ENCODE measurements at places on chromosomes 13 and 19.
A peak's percentile ranks its signal among the peaks of the same experiment; 100 is the strongest.

DNA sequence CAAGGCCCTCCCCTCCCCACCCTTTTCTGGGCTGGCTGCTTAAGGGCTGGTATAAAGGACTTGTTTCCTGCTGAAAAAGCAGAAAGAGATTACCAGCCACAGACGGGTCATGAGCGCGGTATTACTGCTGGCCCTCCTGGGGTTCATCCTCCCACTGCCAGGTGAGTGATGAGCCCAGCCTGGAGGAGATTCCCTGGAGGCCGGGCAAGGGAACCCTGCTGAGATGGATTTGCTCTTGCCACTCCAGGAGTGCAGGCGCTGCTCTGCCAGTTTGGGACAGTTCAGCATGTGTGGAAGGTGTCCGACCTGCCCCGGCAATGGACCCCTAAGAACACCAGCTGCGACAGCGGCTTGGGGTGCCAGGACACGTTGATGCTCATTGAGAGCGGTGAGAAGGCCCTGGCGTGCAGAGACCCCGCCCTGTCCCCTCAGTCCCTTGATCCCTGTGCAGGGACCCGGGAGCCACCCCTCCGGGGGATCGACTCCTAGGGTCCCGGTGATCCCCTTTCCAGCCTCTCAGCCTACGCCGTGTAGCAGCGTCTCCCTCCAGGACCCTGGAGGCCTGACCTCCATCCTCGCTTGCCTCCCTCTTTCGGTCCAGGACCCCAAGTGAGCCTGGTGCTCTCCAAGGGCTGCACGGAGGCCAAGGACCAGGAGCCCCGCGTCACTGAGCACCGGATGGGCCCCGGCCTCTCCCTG is at the start of gene CD177:
Gene CD177, plus strand, starts transcription at position 81 of the 699 bp plus-strand sequence. Its CDS starts 29 bp downstream, at position 110.
- no peak for DNase-seq

DNA sequence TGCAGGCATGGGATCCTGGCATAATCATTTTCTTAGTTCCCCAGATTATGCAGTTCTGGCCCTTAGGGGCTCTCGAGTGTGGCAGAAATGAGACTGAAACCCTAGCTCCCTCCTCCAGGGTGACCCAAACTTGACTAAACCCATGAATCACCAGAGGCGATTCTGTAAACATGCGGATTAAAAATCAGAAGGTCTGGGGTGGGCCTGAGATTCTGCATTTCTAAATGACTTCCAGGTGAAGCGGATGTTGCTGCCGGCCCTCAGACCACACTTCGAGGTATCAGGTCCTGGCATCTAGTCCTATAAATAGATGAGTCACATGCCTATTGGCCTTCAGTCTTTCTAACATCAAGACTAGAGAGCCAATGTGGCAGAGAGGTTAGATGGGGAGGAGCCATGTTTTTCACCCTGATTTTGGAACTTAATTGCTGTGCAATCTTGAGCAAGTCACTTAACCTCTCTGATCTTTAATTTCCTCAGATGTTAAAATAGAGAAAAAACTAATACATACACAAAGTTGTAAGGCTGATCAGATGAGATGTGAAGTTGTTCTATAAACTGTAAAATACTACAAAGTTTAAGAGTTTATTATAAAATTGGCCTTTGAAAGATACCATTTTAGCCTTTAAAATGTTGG is 431.2 kb downstream of the FOXO1 start:
- DNase-seq = no peak

GRCh38 chr19:1016647-1017114 is 4.2 kb downstream of the TMEM259 start:
- no peak for DNase-seq

DNA sequence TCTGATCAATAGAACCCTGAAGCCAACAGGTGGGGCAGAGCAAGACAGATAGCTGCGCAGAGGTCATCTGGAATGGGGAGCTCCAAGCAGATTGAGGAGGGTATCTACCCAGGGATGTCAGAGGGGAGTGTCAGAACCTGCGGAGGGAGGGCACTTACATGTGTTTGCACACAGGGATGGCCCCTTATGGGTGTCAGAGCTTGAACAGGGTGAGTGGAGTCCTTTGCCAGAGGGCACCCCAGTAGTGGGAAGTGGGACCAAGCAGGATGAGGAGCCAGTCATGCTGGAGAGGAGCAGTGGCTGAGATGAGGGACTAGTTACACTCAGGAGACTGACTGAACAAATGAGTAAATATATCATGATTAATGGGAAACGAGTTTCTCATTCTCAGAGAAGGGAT is 17.0 kb upstream of the SIGLEC14 start:
- DNase-seq = no peak

DNA sequence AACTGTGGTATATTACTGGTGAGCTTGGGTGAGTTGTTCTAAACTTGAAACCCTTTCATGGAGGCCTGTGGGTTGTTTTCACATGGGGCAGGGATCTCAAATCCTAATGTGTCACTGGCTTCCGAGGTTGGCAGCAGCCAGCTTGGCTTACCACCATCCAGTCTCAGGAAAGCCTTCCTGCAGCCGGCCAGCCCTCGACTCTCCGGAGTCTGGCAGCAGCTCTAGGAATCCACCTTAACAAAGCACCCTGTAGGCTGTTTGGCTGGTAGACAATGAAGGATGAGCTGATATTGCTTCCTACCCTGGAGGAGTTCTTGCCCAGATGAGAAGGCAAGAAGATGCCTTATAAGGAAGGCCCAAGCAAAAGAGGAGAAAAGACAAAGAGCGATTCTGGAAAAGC is 188.3 kb downstream of the KLF12 start:
- DNase-seq = no peak

GRCh38 chr13:99381766-99382165 is 74.6 kb upstream of the GPR183 start:
- DNase-seq = no peak

- DNase-seq = no peak
Observed at GRCh38 chr19:54518844-54519243, 16.2 kb downstream of the LAIR2 start.

DNA sequence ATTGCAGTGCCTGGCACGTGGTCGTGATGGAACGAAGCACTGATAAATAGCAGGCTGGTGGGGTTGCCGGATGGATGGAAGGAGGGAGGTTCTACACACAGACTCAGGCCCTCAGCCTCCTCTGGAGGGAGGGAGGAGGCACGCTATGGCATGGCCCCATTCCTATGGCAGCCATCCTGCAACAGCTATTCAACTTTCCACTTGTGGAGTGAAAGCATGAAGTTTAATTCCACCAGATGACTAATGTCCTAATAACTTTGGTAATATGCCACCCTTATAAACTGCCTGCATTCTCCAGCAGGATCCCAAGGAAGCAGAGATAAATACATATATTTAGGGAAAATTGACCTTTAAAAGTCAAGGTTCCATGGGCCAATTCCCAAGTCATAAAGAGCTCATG is 92.4 kb downstream of the KL start:
- DNase-seq = no peak

DNA sequence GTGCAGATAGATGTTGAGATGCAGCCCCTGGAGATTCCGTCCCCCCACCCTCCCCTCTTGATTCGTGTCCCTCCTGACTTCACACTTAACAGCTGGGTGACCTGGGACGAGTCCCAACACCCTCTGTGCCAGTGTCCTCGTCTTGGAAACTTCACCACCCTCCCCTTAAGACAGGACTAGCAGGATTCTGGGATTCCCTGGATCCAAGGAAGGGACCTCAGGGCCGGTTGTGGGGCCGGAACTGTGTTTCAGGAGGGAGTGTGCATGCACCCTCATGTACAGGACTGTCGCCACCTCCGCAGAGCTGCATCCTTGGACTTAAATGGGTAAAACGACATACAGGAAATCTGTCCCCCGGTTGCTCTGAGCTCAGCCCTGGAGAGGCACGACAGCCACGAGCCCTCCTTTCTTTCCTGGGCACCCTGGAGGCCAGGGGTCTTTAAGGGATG is 990 bp downstream of the MYO9B start:
- no peak for DNase-seq

DNA sequence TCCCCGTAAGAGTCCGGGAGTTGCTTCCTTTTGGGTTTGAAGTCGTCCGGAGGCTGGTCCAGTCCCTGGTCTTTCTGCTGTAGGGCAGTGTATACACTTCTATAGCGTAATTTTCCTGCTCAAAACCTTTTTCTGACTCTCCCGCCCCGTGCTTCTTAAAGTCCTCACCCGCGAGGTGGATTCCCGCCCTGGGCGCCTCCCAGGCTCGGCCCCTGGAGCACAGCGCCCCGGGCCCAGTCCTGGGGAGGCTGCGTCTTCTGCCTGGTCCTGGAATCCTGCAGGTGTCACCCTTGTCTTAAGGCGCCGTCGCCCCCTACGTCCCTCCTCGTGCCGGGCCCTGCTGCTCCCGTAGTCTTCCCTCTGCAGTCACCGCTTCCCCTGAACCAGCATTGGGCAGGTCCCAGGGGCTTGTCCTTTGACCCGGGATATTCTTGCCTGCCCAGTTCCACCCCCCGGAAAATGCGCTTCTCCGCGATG is 34.4 kb upstream of the ZNF808 start:
- no peak for DNase-seq

GRCh38 chr19:2227415-2228156 is 8.5 kb downstream of the PLEKHJ1 start:
- DNase-seq = no peak

- no peak for DNase-seq
Observed at GRCh38 chr19:40358773-40359172, 10.3 kb downstream of the PLD3 start.

GRCh38 chr19:57382806-57383488 is 6.7 kb upstream of the ZNF548 start:
- no peak for DNase-seq

- DNase-seq = peak; percentile 29
Observed at GRCh38 chr13:44280456-44280855, 93.2 kb upstream of the SERP2 start.

Data from skeletal muscle cell (primary cell).